Islet precursor cell (in vitro differentiated cells): ENCODE measurements at places on chromosomes 11 and 22.

GRCh38 chr11:126683766-126684728 is 316.5 kb downstream of the KIRREL3 start:
- no peak for DNase-seq

GRCh38 chr11:63698976-63699733 is 17.9 kb downstream of the RTN3 start:
- DNase-seq = no peak

GRCh38 chr11:59754494-59754858 is 700 bp upstream of the STX3 start:
- no peak for DNase-seq

GRCh38 chr11:12581923-12582322 is 92.3 kb upstream of the TEAD1 start:
- DNase-seq = peak; percentile 97

- no peak for DNase-seq
These were observed 705 bp downstream of the BBOX1 start for GRCh38 chr11:27041141-27041899.
